ENCODE measurements at places on chromosomes 4 and X.
A peak's percentile ranks its signal among the peaks of the same experiment; 100 is the strongest.

- DNase-seq, result no peak
Measured at GRCh38 chr4:101074326-101074725, 273.0 kb downstream of the PPP3CA start.

- DNase-seq, result no peak
Measured at GRCh38 chr4:27412613-27413012, 552.0 kb downstream of the STIM2 start.

- no peak for DNase-seq
Measured at GRCh38 chrX:116384406-116384954, 51.9 kb upstream of the SLC6A14 start.

- DNase-seq, result no peak
Measured at GRCh38 chrX:149979126-149979644, 40.9 kb upstream of the EOLA2 start.

DNA sequence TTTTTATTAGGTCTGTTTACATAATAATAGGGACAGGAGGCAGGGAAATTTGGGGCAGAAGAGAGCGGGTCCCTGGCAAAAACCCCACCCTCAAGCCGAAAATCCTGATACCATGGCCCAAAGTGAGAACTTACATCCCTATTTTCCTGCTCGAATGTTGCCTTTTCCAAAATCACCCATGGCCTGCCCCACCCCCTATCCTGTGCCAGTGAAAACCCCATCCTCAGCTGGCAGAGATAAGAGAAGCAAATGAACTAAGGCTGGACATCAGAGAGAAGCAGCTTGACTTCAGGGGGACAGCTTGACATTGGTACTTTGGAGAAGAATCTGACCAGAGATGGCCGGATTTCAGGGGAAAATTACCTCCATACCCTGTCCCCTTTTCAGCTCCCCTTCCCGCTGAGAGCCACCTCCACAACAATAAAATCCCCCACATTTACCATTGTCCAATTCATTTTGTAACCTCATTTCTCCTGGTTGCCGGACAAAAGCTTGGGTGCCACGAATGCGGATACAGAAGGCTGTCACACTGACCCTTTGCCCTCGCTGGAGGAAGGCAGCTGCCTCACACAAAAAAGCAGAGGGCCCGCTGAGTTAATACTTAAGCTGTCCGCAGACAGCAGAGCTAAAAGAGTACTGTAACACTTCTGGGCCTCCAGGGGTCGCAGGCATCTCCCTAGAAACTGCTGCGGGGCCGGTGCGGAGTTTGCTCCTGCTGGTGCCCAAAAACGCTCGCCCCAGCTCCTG lies 196.2 kb downstream of the SNCA start:
- DNase-seq, result no peak

GRCh38 chr4:63296773-63297172 lies 1112.5 kb downstream of the TECRL start:
- DNase-seq, result no peak

DNA sequence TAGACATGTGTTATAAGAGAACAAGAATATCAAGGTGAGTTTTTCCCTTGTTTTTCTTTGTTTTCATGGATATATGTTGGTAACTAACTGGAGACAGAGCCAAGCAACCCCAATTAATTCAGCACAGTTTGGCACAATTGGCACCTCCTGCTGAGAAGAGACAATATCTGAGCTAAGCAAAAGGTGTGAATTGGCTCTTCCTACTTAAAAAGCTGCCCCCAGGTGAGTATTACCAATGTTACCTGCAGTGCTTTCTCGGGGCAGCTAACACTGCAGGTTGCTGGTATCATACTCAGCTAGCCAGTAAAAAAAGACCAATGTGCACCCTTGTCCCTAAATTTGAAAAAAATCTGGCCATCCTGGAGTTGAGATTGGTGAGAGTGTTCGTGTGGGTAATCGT lies 871.2 kb upstream of the TENM3 start:
- DNase-seq, result no peak

DNA sequence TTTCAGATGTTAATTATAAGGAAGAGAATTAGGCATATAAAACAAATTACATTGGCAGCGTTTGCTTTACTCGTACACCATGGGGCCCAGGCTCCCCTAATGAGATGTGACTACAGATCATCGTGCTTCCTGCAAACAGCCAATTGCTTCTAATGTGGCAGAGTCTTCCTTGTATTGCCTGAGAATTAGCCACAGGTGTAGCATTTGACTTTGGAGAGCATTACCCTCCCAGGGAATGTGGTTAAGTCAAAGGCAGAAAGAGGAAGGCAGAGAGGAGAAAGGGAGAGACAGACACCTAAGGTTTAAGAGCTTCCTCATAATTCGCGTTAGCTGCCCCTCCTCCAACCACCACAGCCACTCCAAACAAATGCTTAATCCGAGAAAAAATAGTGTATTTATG lies 97.0 kb downstream of the MID1IP1 start:
- no peak for DNase-seq

DNA sequence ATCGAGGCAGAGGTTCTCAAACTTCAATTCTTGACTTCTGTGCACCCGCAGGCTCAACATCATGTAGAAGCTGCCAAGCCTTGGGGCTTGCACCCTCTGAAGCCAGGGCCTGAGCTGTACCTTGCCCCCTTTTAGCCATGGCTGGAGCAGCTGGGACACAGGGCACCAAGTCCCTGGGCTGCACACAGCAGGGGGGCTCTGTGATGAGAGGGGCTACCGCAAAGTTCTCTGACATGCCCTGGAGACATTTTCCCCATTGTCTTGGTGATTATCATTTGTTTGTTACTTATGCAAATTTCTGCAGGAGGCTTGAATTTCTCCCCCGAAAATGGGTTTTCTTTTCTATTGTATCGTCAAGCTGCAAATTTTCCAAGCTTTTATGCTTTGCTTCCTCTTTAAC lies 4.9 kb upstream of the MAGEB17 start:
- DNase-seq, result no peak

DNA sequence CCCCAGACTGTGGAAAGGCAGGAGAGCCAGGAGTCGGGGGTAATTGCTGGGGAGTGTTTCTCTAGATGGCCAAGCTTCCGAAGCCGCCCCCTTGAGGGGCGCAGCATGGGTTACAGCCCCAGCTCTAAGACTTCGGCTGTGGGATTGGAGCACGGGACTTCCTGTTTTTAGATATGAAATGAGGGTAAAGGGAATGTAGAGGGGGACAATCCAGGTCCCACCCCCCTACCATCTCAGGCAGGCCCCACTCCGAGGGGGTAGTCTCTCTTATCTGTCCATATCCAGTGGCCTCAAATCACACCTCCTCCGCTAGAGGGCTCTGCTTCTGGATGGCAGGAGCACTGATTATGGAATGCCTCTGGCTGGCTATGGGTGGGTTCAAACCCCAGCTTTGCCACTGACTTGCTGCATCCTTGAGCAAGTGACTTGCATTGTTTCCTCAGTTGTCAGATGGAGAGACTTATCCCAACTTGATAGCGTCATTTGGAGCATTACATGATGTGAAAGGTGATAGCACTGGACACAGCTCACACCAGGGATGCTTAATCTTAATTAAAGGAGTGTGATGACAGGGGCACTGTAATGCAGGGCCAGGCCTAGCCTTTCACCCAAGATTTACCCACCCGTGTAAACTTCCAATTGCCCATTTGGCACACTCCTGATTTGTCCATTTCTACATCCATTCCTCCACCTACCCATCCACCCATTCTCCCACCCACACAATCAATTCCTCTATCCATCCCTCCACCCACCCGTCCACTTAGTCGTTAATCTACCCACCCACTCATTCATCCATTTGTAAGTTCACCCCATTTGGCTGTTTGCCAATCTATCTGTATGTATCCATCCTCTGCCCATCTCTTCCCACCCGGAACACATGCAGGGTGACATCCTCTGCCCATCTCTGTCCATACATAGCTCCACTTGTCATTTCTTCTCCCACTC lies 848 bp upstream of the KCND1 start:
- DNase-seq, result no peak

DNA sequence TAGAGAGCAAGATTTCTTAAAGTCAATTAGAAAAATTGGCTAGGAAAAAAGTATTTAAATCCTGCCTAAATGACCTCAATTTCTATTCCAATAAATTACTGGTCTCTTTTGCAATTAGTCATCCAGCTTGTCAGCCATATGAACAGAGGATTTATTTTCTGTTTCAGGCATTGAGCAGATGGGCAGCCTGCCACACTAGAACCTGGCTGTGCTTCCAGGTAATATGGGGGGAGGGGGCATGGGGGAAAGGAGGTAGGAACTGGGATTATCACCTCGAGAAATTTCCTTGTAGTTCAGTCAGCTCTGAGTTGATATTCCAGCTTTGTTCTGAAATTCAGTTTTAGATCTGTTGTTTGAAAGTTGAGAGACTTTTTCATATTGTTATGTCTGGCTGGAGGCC lies 206.3 kb upstream of the LCORL start:
- DNase-seq, result no peak

GRCh38 chr4:102321260-102321995 lies 23.9 kb downstream of the SLC39A8 start:
- DNase-seq, result no peak

DNA sequence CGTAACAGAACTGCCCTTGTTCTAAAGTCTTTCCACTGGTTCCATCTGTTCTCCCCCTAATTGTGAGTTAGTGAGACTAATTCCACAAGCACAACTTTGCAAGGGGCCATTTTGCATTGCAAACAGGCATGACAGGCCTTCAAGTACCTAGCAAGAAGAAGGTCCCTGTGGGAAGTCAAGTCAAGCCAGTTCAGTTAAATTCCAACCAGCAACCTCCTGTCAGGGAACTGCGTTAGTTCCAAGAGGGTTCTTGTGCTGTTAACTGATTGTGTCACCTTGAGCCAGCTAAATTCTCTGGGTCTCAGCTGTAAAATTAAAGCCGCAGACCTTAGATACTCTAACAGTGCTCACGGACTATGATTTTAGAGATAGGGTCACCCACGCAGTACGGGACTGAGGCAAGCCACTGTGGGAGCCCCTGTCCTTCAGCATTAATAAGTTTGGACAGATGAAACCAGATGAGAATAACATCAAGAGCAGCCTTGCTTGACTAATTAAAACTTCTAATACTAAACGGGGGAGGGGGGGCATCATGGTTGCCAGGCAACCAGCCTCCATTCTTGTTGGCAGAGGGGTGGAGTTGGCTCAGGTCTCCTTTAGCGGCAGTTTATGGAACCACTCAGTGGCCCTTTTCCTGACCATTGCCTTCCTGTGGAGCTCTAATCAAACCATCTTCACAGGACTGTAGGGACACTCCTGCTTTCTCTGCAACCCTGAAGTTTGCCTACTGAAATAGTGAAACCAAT lies 24.1 kb upstream of the TMEM150C start:
- DNase-seq, result no peak

DNA sequence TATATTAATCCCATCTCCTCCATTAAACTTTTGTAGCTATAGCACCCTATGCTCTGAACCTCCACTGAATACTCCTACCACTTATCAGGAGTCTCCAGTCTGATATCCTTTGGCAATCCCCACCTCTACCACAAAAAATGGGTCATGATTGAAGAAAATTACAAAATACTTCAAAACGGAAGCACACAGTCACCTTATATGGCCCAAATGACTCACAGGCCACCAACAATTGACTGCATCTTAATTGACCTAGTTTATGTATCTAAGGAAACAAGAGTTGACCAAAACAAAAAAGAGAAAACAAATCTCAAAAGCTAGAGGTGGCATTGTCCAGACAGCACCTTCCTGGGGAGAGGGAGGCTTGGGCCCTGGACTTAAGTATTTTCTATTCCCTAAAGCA lies 120.0 kb upstream of the DIAPH2 start:
- no peak for DNase-seq

DNA sequence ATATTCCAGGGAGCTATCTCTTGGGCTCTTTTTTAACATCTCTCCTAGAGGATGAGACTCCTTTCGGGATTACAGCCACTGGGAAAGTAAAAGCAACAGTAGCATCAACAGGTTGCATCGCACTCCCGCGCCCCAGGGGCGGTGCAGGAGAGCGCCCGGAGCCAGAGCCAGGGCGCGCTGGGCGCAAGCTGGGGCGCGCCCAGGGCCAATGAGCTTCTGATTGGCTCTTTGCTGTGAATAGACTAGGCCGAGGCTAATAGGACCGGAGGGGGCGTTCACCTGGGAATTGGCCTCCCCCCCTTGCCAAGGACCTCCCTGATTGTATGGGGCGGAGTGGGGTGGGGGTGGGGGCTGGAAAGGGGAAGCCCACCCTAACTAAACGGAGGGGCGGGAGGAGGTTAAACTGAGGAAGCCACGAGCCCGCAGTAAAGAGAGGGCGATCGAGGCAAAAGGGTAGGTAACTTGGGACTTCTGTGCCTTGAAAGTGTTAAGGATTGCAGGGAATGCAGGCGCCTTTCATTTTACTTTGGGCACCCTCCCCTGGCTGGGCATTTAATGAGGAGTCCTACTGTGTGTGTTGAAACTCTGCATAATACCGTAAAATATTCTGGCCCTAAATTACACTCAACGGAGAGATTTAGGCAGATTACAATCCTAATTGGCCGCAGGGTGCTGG lies 1.1 kb upstream of the ATOH1 start:
- DNase-seq, result no peak

DNA sequence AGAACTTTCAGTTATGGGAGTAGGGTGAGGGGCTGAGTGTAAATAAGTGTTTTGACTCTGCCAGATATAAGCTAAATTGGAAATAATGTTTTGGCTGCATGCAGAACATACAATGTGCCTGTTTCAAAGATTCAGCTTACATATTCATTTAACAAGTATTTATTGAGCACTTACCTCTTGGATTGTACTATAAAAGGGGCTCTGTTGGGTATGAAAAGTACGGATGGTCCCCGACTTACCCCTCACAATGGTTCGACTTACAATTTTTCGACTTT lies 799 bp upstream of the AIFM1 start:
- no peak for DNase-seq

DNA sequence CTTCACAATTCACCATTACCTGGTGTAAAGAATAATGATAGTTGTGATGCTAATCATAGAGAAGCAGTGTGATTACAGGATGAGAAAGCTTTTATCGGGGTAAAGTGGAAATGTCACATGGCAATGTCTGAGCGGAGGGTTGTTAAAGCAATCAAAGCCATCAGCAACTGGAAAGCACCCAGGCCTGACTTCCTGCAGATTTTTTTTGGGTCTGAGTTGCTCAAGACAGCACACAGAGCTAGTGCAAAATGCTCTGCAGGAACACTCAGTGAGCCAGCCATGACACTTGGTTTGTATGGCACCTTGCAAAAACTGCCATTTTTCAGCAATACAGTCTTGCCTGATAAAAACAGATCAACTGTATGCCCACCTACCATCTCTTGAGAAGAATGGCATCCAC lies 152.9 kb downstream of the COL4A6 start:
- DNase-seq, result no peak

- peak; percentile 41 for DNase-seq
Measured at GRCh38 chr4:54687887-54688841, 30.4 kb downstream of the KIT start.

- no peak for DNase-seq
Measured at GRCh38 chr4:38366456-38366855, 297.5 kb upstream of the KLF3 start.

GRCh38 chr4:164614329-164614728 lies 139.6 kb upstream of the SMIM31 start:
- no peak for DNase-seq

DNA sequence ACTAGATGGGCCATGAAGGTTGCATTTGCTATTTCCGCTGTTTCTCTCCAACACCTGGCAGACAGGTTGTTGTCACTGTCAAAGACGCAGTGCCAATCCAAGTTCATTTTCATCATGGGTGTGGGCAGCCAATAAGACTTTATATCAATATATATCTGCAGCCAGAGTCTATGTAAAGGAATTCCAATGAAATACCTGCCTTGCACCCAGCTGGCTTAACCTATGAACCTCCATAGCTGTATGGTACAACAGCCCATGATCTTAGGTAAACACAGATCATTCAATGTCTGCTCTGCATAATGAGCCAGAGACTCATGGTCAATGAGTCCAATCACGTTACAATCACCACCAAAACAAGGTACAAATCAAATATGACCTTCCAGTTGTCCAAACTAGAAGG lies 37.7 kb upstream of the ADGRA3 start:
- no peak for DNase-seq

Measured in SIG-M5 (cell line).